Colonic mucosa (tissue), 4 donors: ENCODE measurements at places on chromosomes 2 and 18. TPM values are rescaled to one million over a fixed set of nuclear protein-coding genes. Genes with fewer than 3 reads are reported as not detected.

GRCh38 chr2:120670771-120671480 lies 64.7 kb upstream of the GLI2 start:
- H3K4me3 ChIP-seq = no peak overlapping the region
- H3K27me3 ChIP-seq = no peaks in the 10 kb centered on the region
- DNase-seq = no peak

GRCh38 chr18:59431131-59431530 lies 72.1 kb upstream of the LMAN1 start:
- H3K4me1 ChIP-seq = no peaks in the 10 kb centered on the region
- no peaks in the 10 kb centered on the region for H3K36me3 ChIP-seq
- DNase-seq = no peak

GRCh38 chr18:45628979-45629958 lies 14.0 kb downstream of the SLC14A2 start:
- H3K27ac ChIP-seq = no peak overlapping the region
- no peaks in the 10 kb centered on the region for H3K27me3 ChIP-seq
- DNase-seq = no peak
- H3K4me3 ChIP-seq = no peak overlapping the region
- no peaks in the 10 kb centered on the region for H3K4me1 ChIP-seq

- no peak overlapping the region for H3K27ac ChIP-seq
- H3K4me1 ChIP-seq = no peaks in the 10 kb centered on the region
- H3K36me3 ChIP-seq = no peaks in the 10 kb centered on the region
- no peak for DNase-seq
Measured at GRCh38 chr18:31190919-31191318, 28.3 kb upstream of the DSC1 start.

GRCh38 chr2:105641389-105641811 lies 103.3 kb upstream of the NCK2 start:
- H3K4me1 ChIP-seq = no peaks in the 10 kb centered on the region
- H3K27me3 ChIP-seq = no peaks in the 10 kb centered on the region
- no peak for DNase-seq
- H3K27ac ChIP-seq = no peak overlapping the region
- no peaks in the 10 kb centered on the region for H3K36me3 ChIP-seq

GRCh38 chr2:196137271-196137670 lies 34.1 kb downstream of the STK17B start:
- no peaks in the 10 kb centered on the region for H3K27me3 ChIP-seq
- DNase-seq = no peak
- no peak overlapping the region for H3K27ac ChIP-seq
- H3K4me3 ChIP-seq = no peak overlapping the region

LIMS4 gene
- total RNA-seq = 0.40 TPM
